ENCODE measurements at places on chromosomes 12 and 14.

DNA sequence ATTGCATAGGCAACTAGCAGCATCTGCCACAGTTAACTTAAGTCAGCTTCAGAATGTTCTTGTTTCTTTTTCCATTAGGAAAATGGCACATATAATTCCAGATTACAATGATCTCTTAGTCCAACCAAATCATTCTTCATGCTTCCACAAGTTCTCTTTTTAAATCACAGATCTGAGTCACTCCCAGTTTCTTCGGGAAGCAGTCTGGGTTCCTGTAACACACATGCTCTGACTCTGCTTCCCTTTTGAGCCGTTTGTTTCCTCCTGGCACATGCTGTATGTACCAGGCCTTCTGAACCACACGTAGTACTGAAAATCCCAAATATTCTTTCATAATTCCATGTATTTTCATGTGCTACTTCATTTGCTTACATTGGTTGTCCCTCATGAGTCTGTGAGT lies 388.8 kb upstream of the PDE3A start:
- DNase-seq, result no peak

- DNase-seq, result no peak
Measured at GRCh38 chr12:3204143-3204542, 127.0 kb downstream of the TSPAN9 start.

DNA sequence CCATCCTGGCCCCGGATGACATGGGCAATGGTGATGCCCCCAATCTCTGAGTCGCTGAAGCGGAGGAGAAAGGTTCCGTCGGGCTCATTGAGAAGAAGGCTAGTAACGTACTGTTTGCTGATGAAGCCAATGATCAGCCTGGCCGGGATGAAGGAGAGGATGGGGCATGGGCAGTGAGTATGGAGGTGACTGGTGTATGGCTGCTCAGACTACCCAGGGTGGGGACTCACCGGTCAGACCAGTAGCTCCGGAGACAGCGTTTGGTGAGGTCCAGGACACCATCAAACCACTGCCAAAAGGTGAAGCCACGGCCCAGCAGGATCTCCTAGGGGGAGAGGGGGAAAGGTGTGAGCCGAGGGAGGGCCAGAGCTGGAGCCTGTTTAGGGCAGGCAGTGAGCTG lies 10.9 kb downstream of the NAB2 start:
- no peak for DNase-seq

DNA sequence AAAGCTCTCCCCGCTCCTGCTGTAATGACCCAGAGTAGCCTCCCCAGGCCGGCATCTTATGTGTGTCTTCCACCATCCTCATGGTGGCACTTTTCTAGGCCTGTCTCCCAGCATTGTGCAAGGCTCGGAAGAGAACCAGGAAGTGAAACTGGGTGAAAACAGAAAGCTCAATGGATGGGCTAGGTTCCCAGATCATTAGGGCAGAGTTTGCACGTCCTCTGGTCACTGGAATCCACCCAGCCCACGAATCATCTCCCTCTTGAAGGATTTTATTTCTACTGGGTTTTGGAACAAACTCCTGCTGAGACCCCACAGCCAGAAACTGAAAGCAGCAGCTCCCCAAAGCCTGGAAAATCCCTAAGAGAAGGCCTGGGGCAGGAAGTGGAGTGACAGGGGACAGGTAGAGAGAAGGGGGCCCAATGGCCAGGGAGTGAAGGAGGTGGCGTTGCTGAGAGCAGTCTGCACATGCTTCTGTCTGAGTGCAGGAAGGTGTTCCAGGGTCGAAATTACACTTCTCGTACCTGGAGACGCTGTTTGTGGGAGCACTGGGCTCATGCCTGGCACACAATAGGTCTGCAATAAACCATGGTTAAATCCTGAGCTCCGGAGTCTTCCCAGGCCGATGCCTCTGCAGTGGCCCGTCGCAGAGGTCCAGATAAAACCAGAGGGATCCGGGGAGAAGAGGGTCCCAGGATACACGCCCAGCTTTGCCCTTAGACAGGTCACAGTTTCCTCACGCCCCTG lies 15.6 kb downstream of the ACVRL1 start:
- no peak for DNase-seq

DNA sequence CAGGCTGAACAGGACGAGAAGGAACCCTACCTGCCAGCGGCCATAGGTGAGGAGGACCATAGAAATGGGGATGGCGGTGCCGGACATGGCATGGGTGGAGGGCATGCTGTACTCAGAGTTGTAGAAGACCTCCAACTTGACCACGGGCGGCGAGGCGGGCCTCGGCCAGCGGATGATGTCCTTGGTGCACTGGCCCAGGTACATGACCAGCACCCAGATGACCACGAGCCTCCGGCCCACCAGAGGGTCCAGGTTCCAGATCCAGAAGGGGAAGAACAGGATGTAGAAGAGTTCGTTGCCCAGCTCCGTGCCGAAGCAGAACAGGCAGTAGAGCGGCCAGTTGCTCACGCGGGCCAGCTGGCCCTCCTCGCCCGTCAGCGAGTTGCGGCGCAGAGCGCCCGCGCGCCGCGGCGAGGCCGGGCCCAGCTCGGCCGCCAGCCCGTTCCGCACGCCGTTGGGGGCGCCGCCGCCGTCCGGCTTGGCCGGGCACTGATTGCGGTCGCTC lies 582 bp downstream of the SGPP1 start:
- DNase-seq, result no peak

GRCh38 chr12:1348606-1349005 lies 245.8 kb downstream of the FBXL14 start:
- DNase-seq, result no peak

DNA sequence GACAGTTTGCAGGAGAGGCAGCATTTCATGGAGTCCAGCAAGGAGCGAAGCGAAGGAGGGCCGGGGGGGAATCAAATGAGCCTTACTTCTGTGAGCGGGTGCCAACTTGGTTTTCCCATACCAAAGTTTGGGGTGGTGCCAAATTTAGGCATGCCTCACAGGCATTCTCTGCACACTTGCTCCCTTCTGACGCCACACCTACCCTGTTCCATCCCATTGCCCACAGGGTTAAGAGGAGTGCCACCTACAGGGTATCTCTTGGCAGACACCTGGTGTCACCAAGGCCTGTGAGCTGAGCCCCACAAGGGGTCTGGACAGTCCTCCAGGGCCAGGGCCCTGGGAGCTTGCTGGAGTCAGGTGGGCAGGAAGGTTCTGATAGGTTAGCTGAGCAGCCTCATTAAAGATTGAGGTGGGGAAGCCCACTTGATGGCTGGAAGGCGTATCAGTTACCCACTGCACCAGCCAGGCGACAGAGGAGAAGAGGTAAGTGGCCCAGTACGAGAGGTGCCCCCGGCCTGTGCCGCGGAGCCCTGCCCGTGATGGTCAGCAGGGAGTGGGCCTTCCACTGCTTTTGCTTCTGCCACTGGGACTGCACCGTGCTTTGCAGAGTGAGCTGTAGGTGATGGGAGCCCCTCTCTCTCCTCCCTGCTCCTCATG lies 45.2 kb downstream of the DEGS2 start:
- DNase-seq, result no peak

DNA sequence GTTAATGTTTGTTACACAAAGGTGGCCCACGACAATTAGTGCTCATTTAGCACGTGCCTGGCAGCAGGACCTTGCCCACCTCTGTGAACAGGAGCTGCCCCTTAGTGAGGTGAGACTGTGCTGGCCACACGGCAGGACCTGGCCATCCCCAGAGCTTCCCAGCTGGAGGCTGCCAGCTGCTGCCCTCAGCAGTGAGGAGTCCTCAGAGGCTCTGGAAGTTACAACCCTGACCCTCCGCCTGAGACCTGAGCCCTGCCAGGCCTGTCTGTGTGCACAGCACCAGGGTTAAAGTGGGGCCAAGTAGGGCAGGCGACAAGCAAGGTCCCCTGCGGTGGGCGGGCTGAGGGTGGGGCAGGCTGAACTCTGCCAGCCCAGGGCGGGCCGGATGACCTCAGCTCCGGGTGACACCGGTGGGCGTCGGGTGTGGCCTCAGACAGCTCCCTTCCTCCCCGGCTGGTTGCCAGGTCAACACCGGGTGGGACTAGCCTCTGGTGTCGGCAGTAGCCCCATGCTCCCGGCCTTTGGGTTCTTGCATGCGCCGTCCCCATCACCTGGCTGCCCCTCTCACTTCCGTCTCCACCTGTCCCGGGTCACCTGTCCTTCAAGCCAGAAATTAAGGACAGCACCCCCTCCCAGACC lies 9.2 kb upstream of the LBHD2 start:
- DNase-seq, result peak; percentile 37

DNA sequence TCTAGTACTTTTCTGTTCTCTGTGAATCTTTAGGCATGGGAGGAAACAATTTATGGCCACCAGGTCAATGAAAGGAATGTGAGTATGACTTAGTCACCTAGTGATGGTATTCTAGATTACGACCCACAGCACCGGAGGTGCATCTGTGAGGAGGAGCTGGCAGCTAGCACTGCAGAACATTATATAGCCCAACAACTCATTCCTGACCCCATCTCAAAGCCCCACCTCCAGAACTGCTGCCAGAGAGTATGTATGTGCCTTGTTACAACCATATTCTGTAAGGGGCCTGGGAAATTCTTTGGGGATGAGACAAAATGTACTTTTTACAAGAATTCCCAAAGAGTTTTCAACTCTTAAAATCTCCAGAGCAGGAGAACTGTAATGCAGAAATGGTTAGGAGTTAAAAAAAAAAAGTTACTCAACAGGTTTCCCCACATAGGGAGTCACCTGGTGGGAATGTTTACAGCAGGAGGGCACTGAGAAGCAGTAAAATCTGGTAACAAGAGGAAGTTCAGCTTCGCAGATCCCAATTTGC lies 34.9 kb upstream of the CERS5 start:
- DNase-seq, result no peak

DNA sequence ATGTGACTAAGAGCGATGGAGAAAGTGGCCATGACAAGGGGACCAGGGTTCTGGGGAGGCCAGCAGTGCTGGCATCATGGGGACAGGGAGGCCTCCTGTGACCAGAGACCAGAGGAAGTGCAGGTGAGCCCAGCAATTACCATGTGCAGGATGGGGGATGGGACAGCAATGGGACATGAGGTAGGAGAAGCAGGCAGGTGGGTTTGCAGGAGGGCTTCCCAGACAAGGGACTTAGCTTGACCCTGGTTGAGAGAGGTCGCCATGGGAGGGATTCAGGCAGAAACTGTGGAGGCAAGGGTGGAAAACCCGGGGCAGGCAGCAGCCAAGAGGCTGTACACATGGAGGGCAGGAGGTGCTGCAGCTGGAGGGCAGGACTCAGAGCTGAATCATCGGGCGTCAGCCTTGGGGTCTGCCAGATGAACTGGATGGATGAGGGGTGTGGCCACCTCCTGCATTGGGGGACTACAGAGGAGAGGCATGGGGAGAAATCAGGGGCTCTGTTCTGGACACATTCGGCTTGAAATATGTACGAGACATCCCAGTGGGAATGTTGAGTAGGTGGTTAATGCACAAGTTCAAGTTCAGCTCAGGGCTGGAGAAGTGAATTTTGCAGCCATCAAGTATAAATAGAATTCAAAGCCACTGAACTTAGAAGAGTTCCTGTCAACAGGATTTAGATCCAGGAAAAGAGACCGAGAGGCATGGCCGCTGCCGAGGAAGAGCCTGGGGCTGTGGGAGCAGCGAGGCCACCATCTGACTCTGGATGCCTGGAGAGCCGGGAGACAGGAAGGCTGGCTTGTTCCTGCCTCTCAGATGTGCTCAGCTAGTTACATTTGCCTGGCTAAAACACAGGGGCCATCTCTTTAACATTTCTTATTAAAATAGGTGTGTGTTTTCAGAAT lies 36.6 kb downstream of the SFSWAP start:
- no peak for DNase-seq

GRCh38 chr14:61515436-61516117 lies 179.7 kb upstream of the HIF1A start:
- no peak for DNase-seq

DNA sequence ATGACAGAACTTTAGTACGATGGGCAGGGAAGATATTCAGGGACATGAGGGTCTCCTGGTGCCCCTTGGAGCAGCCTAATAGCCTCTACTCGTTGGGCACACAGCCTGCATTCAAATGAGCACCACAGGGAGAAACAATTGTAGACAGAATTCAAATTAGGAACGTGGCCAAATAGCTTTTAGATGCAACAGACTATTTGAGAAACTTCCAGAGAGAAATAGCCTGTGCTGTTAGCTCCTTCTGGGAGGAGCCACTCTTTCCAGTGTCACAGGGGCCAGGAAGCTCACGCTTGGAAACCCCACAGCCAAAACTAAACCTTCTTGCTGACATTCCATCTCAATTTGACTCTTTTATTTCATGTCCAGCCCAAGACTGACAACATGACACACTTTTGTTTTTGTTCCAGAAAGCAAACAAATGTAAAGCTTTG lies 114.5 kb downstream of the RPAP3 start:
- no peak for DNase-seq

DNA sequence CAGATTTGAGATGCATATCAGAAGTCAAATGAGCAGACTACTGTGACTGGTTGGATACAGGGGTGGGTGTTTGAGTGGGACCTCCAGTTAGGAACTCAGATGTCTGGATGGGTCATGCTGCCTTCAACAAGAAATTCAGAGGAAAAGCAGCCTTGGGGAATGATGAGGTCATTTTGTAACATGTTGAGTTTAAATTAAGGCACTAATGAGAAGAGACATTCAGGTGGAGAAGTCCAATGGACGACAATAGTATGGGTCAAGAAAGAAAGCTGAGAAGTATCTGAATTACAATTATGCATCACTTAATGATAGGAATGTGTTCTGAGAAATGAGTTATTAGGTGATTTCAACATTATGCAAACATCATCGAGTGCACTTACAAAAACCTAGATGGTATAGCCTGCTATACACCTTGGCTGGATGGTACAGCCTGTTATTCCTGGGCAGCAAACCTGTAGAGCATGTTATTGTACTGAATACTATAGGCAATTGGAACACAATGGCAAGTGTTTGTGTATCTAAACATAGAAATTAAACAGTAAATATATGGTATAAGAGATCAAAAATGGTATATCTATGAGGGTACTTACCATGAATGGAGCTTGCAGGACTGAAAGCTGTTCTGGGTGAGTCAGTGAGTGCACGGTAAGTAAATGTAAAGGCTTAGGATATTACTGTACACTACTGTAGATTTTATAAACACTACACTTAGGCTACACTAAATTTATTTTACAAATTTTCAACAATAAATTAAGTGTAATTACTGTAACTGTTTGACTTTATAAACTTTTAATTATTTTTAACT lies 414.7 kb downstream of the RAD51B start:
- no peak for DNase-seq

- no peak for DNase-seq
Measured at GRCh38 chr14:92353447-92353846, 30.5 kb downstream of the SLC24A4 start.

DNA sequence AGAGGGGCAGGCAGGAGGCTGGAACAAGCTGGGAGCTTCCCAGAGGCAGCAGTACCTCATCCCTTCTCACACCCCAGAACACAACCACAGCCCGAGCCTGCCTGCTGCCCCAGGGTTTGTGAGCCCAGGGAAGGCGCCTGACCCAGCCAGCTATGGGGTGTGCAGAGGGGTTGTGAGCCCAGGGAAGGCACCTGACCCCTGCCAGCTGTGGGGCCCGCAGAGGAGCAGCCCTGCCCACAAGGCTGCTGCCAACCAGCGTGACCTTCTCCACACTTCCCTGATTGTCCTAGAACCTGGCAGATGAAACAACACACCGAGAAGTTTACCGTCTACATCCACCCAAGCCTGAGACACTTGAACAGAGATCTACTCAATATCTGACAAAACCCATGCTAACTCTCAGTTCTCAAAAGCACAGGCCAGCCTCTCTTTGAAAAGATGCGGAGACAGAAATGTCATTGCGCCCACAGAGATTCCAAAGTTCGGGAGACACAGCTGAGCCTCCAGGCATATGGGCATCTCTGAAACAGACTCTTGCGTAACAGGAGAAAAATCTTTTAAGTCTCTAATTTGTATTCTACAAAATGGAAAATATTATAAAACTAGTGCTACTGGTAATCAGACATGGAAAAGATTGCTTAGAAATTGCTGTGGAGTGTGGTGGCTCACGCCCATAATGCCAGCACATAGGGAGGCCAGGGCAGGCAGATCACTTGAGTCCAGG lies 47.3 kb downstream of the SFSWAP start:
- DNase-seq, result no peak

GRCh38 chr14:92527721-92528120 lies 14.1 kb downstream of the RIN3 start:
- no peak for DNase-seq

Measured in activated naive CD8-positive, alpha-beta T cell treated with anti-CD3 and anti-CD28 coated beads for 36 hours (primary cell).